HCT116 (cell line): ENCODE measurements at places on chromosomes 5 and 9. TPM values are rescaled to one million over a fixed set of nuclear protein-coding genes. Genes with fewer than 3 reads are reported as not detected.

DNA sequence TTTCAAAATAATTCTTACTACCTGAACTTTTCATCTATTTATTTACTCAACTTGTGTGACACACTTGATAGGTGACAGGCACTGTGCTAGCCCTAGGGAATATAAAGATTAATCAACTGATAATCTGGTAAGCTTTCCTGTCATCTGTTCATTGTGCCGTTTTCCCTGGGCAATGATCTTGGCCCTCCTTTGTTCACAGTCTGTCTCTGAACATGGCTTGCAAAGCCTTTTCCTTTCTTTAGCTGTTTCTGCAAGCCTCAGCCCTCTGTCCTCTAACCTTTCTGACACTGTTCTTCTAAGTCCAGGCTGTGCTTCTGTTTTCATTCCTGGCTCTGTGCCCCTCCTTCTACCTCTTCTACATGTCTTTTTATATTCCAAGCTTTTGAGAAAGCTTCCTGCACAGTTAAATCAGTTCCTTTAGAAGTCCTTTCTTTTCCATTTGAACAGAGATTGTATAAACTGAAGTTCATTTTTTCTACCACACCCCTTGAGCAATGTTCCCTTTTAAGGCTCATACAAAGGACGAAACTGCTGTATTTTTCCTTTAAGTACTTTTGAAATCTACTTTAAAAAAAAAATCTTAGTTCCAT lies 803.0 kb upstream of the ZNF608 start:
- no peaks in the 10 kb centered on the region for H3K4me1 ChIP-seq
- H3K36me3 ChIP-seq, result no peaks in the 10 kb centered on the region
- DNase-seq, result no peak
- no peaks in the 10 kb centered on the region for H3K27me3 ChIP-seq
- no peak overlapping the region for H3K4me3 ChIP-seq

DNA sequence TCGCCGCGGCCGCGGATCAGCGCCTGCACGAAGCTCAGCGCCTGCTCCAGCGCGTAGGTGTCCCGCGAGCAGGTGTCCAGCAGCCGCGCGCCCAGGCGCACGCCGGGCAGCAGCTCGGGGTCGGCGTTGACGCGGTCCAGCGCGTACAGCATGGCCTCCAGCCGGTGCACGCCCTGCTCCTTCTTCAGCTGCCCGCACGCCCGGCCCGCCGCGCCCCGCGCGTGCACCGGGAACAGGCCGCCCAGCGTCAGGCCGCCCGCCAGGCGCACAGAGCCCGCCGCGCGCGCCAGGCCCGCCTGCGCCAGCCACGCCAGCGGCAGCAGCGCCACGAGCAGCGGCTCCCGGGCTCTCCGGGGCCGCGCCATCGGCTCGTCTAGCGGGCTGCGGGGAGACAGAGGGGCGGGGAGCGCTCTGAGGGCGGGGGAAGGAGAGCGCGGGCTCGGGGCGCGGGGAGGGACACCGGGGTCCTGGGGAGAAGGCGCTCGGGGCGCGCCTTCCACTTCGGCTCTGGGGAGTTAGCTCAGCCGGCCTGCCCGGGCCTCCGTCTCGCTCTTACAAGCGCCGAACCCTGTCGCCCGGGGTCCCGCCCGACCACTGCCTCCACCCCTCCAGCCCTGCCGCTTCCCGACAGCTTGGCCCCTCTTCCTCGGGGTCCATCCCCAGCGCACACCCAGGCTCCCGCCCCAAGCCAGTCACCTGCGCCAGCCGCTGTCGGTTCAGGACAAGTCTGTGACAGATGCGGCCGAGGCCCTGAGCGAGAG lies at the start of gene GRM6:
GRM6 (minus strand) TSS at position 741 of the 761 bp plus-strand sequence; CDS start at position 365, 376 bp downstream.
- no peak within 1 kb of the TSS for H3K27ac ChIP-seq
- H3K4me3 ChIP-seq, result no peak within 1 kb of the TSS
- no peak for DNase-seq
- no peaks in the 10 kb centered on the region for H3K36me3 ChIP-seq
- H3K27me3 ChIP-seq, result no peaks in the 10 kb centered on the region
- H3K4me1 ChIP-seq, result no peaks in the 10 kb centered on the region

DNA sequence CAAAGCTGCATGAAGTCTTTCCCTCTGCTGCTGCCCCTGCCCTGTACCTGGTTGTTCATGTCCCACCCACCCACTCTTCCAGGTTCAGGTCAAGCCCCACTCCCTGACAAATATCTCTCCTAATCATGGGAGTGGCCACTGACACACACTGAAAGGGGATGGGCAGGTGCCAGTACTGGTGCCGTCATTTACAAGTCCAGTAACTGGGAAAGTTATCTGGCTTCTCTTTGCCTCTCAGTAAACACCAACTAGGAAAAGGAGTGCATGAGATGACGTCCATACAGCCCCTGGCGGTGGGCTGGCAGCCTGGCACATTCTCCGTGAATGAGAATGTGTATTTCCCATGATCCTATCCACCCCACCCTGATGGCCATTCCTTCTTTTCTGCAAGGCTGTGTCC lies 225.2 kb downstream of the FSTL4 start:
- H3K4me3 ChIP-seq, result no peak overlapping the region
- no peaks in the 10 kb centered on the region for H3K36me3 ChIP-seq
- H3K4me1 ChIP-seq, result no peaks in the 10 kb centered on the region
- H3K27ac ChIP-seq, result no peak overlapping the region

DNA sequence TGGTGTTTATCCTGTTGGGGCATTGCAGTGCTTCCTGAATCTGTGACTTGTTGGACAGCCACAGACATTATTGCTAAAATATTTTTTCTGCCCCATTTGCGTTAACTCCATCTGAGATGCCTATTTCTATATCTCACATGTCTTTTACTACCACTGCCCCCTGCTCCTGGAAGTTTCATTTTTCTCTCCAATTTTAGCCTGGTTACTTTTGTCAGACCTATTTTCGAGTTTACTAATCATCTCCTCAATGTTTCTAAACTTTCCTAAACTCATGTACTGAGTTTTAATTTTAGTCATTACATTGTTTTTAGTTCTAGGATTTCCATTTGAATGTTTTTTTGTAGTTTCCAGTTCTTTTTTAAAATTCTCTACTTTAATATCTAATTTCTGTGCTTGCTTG lies 17.6 kb downstream of the HAPLN1 start:
- no peak overlapping the region for H3K4me3 ChIP-seq
- H3K36me3 ChIP-seq, result no peaks in the 10 kb centered on the region
- no peaks in the 10 kb centered on the region for H3K27me3 ChIP-seq
- no peak for DNase-seq
- H3K27ac ChIP-seq, result no peak overlapping the region
- H3K4me1 ChIP-seq, result no peaks in the 10 kb centered on the region

DNA sequence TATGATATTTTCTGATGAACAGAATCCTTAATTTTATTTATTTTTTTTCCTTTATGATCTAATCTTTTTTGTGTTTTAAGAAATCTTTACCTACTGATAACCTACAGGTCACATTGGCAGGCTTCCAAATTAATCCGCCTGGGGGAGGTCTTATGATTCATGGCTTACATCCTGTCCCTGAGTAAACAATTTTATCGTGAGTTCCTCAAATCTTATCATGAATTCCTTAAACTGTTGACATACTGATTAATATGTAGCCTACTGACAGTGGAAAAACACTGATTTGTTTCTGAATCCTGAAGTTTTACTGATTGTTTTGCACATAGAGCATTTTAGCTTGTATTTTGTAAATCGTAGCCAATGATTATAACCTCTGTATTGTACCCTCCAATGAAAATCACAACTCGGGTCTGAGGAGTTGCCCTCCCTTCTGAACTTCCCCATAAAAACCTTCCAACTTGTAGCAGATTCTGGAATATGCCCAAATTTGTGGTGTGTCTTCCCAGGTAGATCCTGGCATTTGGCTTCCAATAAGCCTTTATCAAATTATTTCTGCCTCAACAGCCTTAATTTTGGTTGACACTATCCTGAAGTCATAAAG lies 105.6 kb downstream of the VCAN start:
- peak overlapping the region; percentile 62; the same call in 1 of the 2 replicates for H3K27ac ChIP-seq
- peaks cover 30% of the 10 kb centered on the region for H3K4me1 ChIP-seq
- peak overlapping the region; percentile 31 for H3K4me3 ChIP-seq
- DNase-seq, result peak; percentile 73

DNA sequence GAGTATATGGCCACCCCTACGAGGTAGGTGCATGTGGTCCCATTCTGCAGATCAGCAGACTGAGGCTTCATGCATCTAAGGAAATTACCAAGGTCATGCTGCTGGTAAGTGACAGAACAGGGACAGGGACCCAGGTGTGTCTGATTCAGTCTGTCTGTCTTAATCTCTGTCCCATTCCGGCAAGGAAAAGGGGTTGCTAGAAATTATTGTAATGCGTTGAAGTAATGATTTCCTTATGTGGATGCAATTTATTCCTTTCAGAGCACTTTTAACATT lies 76.8 kb downstream of the AMBP start:
- H3K36me3 ChIP-seq, result no peaks in the 10 kb centered on the region
- H3K4me1 ChIP-seq, result no peaks in the 10 kb centered on the region
- DNase-seq, result no peak

- H3K36me3 ChIP-seq, result peaks cover 16% of the 10 kb centered on the region
- H3K4me3 ChIP-seq, result no peak overlapping the region
- H3K27ac ChIP-seq, result no peak overlapping the region
Measured at GRCh38 chr9:125323615-125324014, 62.0 kb downstream of the GAPVD1 start.

DNA sequence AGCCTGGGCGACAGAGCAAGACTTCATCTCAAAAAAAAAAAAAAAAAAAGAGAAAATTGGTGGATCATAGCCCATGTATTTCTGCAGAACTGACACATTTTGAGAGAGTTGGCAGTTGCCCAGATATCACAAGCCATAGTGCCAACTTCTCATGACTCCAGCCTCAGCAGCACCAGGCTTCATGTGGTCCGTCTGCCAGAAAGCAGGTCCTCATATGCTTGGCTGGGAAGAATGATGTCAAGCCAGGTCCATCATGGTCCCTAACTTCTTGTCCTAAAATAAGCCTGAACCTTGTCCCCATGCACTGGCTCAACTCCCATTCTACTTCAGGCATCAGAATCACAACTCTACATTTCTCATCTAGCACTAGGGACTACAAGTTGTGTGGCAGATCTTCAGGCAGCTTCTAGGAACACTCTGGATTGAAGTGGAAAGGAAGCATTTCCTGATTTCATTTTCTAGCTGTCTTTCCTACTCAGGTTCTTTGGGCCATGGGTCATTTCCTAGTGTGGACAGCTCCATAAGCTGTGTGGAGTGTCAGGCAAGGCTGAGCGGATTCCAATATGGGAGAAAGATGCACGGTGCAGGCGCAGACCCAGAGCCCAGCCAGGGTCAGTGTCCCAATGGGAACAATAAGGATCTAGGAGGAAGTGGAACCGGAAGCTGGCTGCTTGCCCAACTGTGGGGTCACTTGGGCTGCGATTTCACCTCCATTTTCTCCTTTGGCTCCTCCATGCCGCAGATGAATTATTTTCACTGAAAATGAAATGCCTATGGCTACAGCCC lies 90.1 kb downstream of the LMNB1 start:
- H3K27me3 ChIP-seq, result no peaks in the 10 kb centered on the region
- H3K36me3 ChIP-seq, result no peaks in the 10 kb centered on the region
- no peak overlapping the region for H3K4me3 ChIP-seq
- no peaks in the 10 kb centered on the region for H3K4me1 ChIP-seq
- no peak for DNase-seq
- H3K27ac ChIP-seq, result no peak overlapping the region

Gene ADGRV1
- total RNA-seq, result 6.0 TPM

- DNase-seq, result no peak
- H3K27ac ChIP-seq, result no peak overlapping the region
- H3K27me3 ChIP-seq, result no peaks in the 10 kb centered on the region
- no peaks in the 10 kb centered on the region for H3K4me1 ChIP-seq
- H3K4me3 ChIP-seq, result no peak overlapping the region
- no peaks in the 10 kb centered on the region for H3K36me3 ChIP-seq
Measured at GRCh38 chr9:106799152-106799551, 63.8 kb upstream of the ZNF462 start.

DNA sequence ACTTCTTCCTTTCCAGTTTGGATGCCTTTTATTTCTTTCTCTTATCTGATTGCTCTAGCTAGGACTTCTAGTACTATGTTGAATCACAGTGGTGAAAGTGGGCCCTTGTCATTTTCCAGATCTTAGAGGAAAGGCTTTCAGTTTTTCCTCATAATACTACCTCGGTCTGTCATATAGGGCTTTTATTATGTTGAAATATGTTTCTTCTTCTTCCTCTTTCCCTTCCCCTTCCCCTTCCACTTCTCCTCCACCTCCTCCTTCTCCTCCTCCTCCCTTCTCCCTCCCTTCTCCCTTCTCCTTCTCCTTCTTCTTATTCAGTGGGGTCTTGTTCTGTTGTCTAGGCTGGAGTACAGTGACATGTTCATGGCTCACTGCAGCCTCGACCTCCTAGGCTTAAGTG lies 9.2 kb upstream of the TERT start:
- H3K4me3 ChIP-seq, result no peak overlapping the region
- no peaks in the 10 kb centered on the region for H3K36me3 ChIP-seq

GRCh38 chr9:21853414-21853813 lies 51.0 kb downstream of the MTAP start:
- no peak overlapping the region for H3K4me3 ChIP-seq
- no peaks in the 10 kb centered on the region for H3K27me3 ChIP-seq
- H3K27ac ChIP-seq, result no peak overlapping the region
- peaks cover 57% of the 10 kb centered on the region for H3K36me3 ChIP-seq
- no peak for DNase-seq

Gene TMEM171
- total RNA-seq, result 5.4 TPM

DNA sequence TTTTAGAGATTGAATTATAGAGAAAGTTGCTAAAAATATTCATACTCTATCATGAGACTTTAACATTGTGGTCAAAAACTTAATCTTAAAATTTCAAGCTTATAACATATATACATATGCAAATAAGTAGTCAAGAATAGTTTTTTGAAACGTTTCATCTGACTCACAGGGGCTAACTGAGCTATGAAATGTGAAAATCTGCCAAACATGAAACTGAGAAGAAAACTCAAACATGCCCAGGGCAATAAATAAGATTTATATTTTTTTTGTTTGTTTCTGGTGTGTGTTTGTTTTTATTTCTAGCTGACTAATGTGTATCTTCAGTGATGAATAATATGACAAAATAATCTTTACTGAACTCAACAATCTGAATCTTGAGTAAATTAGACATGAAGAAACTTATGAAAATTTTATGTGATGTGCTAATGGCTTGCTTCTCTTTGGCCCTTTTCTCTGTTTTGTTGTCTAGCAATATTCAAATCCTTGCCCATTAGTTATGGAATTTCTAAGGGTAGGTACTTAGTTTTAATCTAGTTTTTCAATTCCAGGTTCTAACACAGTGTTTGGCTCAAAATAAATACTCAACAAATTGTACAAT lies 99.9 kb downstream of the FAM174A start:
- H3K27me3 ChIP-seq, result no peaks in the 10 kb centered on the region
- no peaks in the 10 kb centered on the region for H3K36me3 ChIP-seq
- no peak overlapping the region for H3K4me3 ChIP-seq
- H3K4me1 ChIP-seq, result no peaks in the 10 kb centered on the region
- H3K27ac ChIP-seq, result no peak overlapping the region

Gene NEUROG1
- not detected for total RNA-seq

GRCh38 chr9:61674465-61674864 lies 484.6 kb downstream of the SPATA31A7 start:
- no peaks in the 10 kb centered on the region for H3K4me1 ChIP-seq
- no peak for DNase-seq
- no peak overlapping the region for H3K4me3 ChIP-seq
- no peak overlapping the region for H3K27ac ChIP-seq

- H3K27me3 ChIP-seq, result no peaks in the 10 kb centered on the region
- H3K36me3 ChIP-seq, result no peaks in the 10 kb centered on the region
- H3K27ac ChIP-seq, result no peak overlapping the region
- no peak for DNase-seq
Measured at GRCh38 chr5:34516686-34517085, 139.4 kb upstream of the RAI14 start.
